ENCODE measurements at places on chromosomes 6 and 20.

DNA sequence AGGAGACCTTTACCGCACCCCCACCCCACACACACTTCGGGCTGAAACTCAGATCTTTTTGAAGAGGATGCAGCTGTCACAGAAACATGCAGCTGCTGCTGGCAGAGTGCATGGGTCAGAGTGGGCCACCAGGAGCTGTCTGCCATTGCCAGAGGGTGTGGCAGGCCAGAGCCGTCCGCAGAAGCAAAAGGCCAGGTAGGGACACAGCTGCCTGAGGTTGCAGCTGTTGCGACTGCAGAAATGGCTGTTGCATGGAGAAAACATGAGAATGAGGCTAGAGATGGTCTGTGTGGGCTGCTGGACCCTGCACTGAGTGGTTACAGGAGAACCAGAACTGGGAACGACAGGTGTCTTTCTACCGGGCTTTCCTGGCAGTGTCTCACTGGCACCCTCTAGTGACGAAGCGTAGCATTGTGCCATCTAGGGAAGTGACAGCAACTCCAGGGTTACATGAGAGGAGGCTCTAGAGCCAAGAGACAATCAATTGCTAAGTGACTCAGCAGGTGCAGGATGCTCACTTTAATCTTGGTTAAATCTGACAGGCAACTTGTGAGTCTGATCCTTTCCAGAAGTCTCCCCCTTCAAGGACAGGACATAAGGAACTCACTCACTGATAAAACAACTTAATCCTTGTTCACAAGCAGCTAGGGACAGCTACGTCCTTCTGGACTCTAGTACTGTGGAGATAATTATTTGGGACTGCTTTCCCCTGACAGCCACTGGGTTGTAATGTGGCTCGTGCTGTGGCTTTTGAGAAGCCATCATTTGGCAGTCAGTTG, 29.1 kb upstream of the SERPINB9 start:
- DNase-seq, result peak; percentile 82

DNA sequence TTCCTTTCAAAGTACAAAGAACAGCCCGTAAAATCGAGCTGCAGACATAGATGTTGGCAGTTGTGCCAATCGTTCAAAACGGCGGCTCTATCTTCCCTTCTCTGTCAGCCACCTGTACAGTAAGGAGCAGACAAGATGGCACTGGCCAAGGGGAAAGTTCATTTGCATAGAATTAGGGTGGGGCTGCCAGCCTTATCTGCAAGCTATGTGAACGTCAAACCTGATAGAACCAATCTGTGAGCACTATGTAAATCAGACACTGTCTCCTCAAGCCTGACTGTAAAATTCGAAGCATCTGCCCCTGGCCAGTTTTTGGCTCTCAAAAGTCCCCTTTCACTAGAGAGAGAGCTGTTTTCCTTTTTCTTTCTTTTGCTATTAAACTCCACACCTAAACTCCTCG, 374.5 kb downstream of the EPM2A start:
- no peak for DNase-seq

DNA sequence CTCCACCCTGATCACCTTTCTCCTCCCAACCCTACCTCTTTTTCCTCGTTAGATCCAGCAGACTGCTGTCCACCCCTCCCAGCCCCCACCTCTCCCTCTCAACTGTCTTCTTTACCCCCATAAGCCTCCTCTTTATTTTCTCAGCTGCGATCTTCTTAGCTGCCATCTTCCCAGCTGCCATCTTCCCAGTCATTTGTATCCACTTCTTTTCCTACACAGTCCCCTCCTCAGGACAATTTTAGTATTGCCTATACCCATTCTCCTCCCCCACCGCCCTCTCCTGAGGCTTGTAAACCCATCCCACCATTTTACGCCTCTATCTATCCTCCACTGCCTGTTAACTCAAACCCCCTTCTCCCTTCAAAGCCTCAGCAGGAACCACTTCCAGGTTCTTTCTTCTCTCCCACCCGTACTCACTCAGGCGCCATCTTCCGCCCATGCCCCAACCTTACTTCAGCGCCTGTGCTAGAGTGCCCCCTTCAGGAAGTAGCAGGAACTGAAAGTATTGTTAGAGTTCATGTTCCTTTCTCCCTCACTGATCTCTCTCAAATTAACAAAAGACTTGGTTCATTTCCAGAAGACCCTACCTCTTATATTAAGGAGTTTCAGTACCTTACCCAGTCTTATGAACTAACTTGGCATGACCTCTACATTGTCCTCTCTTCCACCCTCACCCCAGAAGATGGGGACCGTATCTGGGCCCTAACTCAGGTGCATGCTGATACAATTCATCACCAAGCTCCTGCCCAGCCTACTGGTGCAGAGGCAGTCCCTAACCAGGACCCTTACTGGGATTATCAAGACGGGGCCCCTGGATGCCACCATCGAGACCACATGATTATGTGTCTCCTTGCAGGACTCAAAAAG, 236.0 kb downstream of the ADGRG6 start:
- DNase-seq, result no peak

- no peak for DNase-seq
These were observed 35.1 kb downstream of the DSE start for GRCh38 chr6:116405652-116406356.

GRCh38 chr6:6074190-6074589, 67.5 kb upstream of the NRN1 start:
- no peak for DNase-seq

DNA sequence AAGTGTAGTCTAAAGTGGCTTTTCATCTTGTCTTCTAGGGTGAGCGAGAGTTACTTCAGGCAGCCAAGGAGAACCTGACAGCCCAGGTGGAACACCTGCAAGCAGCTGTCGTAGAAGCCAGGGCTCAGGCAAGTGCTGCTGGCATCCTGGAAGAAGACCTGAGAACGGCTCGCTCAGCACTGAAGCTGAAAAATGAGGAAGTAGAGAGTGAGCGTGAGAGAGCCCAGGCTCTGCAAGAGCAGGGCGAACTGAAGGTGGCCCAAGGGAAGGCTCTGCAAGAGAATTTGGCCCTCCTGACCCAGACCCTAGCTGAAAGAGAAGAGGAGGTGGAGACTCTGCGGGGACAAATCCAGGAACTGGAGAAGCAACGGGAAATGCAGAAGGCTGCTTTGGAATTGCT, 27.1 kb downstream of the C20orf173 start:
- no peak for DNase-seq

- DNase-seq, result no peak
These were observed 316.7 kb upstream of the TBX18 start for GRCh38 chr6:85081102-85081501.

GRCh38 chr6:88866856-88867255, 96.6 kb downstream of the RNGTT start:
- DNase-seq, result no peak

DNA sequence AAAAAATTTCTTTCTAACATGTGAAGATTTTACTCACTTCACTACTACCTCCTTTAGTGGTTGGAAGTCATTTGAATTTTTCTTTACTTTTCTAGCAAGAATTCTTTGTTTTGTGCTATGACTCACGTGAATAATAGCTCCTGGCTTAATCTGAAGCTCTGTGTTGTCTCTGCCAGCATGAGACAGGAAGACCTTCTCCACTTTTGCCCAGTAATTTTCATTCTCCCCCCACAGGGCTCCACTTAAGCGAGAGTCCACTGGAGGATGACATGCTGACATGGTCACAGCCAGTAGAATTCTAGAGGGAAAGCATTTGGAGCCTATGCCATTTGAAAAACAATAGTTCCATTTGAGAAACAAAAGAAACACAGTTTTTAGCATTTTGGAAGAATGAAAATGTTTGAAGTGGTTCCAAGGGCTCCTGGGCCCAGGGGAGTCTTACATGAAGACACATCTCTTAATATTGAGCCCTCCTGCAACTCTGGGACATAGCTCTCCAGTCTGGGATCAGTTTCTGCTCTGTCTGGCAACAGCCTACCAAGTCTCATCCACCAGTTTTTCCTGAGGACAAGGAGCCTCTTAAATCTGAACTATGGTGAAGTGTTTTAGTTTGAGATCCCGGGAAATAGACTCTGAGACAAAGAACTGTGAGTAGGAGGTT, 231.4 kb downstream of the PAX1 start:
- DNase-seq, result no peak

DNA sequence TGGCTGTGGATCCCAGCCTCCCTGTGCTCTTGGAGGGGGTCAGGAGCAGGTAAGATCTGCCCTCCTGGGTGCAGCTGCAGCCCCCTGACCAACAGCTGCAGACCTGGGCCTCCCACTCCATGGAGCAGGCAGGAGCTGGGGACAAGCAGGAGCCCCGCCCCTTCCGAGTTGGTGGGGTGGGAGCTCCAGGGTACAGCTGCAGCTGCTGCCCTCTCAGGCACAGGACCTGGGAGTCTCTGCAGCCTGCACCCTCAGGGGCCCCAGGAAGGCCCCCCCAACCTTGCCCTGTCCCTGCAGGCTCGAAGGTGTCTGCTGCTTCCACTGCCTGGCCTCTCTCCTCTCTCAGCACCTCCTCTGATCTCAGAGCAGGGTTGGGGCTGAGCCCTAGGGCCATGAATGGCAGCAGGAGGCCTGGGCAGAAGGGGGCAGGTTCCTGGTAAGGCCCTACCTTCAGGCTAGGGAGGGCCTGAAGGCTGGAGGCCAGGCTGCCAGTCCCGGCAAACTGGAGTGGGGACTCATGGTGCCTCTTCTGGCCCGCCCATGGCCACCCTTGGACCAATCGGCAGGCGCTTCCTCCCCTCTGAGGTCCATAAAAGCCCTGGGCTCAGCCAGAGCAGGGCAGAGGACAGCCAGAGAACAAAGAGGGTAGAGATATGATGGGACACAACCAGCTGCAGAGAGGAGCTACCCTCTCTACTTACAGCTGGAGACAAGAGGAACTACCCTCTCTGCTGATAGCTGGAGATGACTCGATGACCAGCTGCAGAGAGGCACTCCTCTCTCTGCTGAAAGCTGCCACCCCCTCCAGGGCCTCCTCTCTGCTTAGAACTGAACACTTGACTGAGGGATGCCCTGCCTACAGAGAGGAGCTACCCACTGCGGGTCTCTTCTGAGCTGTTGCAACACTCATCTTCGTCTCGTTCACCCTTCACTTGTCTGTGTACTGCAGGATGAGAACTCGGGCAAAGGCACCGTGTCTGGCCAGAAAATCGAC, 7.8 kb upstream of the PACSIN1 start:
- DNase-seq, result no peak
